GM23338 (cell line): ENCODE measurements at places on chromosomes 3 and 15. TPM values are rescaled to one million over a fixed set of nuclear protein-coding genes. Genes with fewer than 3 reads are reported as not detected.

Gene DRD3
- 0.65 TPM in 1 of 2 replicates, not detected in the other for polyA plus RNA-seq

Gene GATM
- polyA plus RNA-seq = 8.5 and 9.1 TPM in 2 replicates

Gene EPHB3
- 0.54 and 0.57 TPM in 2 replicates for polyA plus RNA-seq

Gene ALDH1L1
- 0.89 and 1.0 TPM in 2 replicates for polyA plus RNA-seq

Gene MYRIP
- 1.5 TPM in 2 replicates for polyA plus RNA-seq

Gene CCR8
- polyA plus RNA-seq = 0.23 and 0.55 TPM in 2 replicates

Gene RMDN3
- 13.0 and 15.6 TPM in 2 replicates for polyA plus RNA-seq

Gene RAB8B
- 23.2 and 23.5 TPM in 2 replicates for polyA plus RNA-seq
